Activated T-cell treated with anti-CD3 and anti-CD28 coated beads for 48 hours (primary cell): ENCODE measurements at places on chromosomes 5 and 9.

DNA sequence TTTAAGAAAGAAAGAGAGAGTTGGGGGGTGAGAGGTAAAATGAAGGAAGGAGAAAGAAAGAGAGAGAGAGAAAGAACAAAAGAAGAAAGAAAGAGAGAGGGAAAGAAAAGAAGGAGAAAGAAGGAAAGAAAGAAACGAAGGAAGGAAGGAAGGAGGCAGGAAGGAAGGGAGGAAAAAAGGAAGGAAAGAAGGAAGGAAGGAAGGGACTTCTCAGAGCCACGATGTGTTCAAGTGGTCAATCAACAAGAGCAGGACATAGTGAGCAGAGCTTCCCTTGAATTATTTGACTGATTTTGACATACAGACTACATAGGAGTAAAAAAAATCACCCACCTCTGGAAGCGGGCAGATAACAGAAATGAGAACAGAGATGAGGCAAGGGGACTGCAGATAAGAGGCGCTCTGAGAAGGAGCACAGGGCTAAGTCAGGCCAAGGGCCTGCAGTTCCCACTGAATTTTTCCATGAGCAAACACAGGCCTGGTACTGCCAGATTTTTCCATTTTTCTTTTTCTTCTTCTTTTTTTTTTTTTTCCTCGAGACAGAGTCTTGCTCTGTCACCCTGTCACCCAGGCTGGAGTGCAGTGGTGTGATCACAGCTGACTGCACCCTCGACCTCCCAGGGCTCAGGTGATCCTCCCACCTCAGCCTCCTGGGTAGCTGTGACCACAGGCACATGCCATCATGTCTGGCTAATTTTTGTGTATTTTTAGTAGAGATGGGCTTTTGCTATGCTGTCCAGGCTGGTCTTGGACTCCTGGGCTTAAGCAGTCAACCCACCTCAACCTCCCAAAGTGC is 77.7 kb upstream of the IL17B start:
- DNase-seq, result no peak

DNA sequence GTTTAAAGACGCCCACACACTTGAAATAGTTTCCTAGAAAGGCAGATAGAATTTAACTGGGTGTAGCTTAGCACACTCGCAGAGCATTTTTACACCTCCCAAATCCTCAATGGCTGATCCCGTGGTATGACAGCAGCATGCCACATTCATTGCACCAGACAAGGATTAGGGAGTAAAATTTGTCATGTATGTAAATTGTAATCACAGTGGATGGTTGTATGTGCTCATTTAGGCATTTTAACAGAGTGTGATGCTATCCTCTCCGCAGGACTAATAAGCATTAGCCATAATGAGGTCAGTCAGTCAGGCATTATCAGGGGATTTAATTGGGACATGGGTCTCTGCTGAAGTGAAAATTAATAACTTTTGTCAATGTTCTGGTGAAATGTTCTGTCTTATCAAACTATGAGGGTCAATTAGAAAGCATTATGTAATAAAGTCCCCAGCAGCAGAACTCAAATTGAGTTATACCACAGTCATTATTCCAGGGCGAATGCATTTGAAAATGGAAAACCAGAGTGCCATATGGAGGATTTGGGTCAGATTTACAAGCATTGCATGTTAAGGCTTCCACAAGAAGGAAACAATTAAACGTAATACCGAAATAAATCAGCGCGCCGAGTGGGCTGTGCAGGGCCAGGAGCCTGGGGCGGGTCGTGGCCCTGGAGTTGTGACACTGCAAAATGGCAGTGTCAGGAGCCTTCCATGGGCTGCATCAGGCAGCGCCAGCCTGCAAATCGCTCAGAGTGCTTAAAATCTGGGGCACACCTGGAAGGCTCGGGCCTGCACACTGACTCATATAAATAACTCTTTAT is 602.2 kb downstream of the BNC2 start:
- no peak for DNase-seq

- no peak for DNase-seq
Measured at GRCh38 chr5:93915142-93915553, 173.7 kb upstream of the POU5F2 start.

- no peak for DNase-seq
Measured at GRCh38 chr9:28547527-28547926, 974.2 kb upstream of the C9orf72 start.

DNA sequence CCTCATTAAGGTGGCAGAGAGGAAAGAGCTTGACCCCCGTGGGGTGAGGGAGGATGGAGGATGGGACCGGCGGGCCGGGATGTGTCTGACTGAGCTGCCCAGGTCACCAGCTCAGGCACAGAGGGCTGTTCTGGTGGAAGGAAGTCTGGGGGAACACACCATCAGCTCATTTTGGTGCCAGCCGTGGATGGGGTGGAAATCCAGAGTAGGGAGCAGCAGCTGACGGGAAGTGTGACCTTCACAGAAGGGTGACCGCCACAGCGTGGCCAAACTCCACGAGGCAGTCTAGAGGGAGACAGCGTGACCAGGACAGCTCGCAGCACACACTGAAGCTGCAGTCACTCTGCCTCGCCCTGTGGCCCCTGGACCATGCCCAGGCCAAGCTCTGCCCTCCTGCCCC is 45.3 kb upstream of the PHYKPL start:
- DNase-seq, result no peak

- no peak for DNase-seq
Measured at GRCh38 chr5:32740651-32741050, 29.5 kb downstream of the NPR3 start.

GRCh38 chr9:98652741-98653140 is 56.0 kb downstream of the GABBR2 start:
- no peak for DNase-seq

DNA sequence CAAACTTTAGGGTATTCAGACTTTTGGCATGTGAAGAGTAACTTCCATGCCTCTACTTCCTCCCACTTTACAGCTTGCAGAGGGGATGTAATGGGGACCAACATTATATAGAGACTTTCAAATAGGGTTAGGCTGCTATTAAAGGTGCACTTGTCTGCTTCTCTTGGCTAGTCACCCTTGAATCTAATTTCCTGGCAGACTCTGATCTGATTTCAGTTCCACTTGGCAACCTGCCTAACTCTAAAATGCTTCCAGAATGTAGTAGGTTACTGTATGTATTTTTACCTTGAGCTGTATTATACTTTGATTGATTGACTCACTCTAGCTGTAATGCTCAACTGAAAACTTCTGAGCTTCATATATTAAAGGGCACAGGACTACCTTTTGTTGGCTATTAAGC is 693.4 kb downstream of the KCTD16 start:
- no peak for DNase-seq

- no peak for DNase-seq
Measured at GRCh38 chr9:79778581-79778980, 206.8 kb downstream of the TLE4 start.

- DNase-seq, result no peak
Measured at GRCh38 chr5:159797261-159797970, 118.9 kb upstream of the ADRA1B start.

DNA sequence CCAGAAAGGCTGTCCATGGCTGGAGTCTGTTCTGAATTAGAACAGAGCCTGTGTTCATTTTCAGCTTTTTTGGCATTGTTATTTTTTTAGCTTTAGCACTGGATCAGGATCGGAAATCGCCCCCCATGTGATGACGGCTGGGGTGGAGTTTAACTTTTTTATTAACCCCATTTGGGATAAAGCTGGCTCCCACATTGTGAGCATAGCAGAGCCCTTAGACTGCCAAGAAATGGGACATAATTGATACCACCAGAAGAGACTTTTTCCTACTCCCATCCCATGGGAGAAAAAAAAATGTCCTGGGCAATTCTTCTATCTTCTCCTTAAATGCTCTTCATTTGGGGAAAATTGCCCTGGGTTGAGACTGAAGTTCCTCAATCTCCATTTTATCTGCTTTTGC is 52.4 kb downstream of the SLIT3 start:
- no peak for DNase-seq

GRCh38 chr5:120516805-120517204 is 52.7 kb downstream of the PRR16 start:
- no peak for DNase-seq

GRCh38 chr9:86926145-86926544 is 21.2 kb downstream of the GAS1 start:
- no peak for DNase-seq

GRCh38 chr5:107401470-107402122 is 269.1 kb downstream of the EFNA5 start:
- DNase-seq, result no peak

- DNase-seq, result no peak
Measured at GRCh38 chr5:33807771-33808170, 84.0 kb downstream of the ADAMTS12 start.

DNA sequence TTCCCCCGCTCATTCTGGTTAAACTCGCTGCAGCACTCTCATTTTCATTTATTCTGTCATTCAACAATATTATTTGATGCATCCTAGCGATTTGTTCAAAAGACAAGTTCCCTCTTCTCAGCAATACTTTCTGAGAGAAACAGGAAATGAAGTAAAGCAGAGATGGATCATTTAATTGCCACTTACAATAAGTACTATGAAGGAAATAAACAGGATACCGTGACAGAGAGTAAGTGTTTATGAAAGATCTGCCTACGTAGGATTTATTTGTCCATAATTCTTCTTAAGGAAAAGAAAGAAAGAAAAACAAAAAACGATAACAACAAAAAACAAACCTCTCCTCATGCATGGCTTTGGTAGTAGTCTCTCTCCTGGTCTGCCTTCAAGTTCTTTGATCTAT is 406.8 kb upstream of the ZNF608 start:
- DNase-seq, result no peak

GRCh38 chr5:89849830-89850512 is 559.6 kb downstream of the CETN3 start:
- no peak for DNase-seq

- no peak for DNase-seq
Measured at GRCh38 chr5:112604732-112605630, 132.7 kb upstream of the APC start.

GRCh38 chr5:147309621-147310020 is 74.8 kb downstream of the STK32A start:
- DNase-seq, result no peak
